ENCODE measurements at places on chromosomes 3 and 15.

GRCh38 chr15:95922431-95922830 is 408.1 kb upstream of the NR2F2 start:
- DNase-seq: no peak

DNA sequence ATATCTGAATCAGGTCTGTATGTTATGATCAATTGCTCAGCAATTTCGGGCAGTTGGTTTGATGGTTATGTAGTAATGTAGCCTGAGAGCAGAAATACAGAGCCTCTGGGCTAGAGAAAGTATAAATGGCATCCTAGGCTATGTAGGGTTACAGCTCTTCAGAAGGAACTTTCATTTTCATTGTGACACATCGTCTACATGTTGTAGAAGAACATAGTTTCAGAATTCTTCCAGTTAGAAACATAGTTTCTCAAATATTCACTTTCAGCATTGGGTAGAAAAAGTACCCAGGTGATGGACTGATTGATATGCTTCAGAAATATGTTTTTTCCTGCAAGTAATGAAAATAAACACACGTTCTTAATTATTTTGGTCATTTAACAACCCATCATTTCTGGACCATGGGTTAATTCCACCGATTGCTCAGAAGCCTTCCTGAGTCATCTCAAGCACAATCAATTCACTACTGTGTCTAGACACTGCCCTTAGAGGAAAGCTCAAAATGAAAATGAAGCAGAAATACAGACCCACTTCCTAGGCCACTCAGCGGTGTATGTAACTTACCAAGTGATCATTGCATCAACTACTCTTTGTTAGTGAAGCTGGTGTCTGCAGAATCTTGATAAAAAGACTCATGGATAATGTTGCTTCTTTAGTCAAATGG is 88.8 kb upstream of the TSEN2 start:
- no peak for DNase-seq

GRCh38 chr3:48662753-48663488 is at the start of gene CELSR3:
Gene CELSR3 (minus strand): TSS chr3:48662886. CDS start chr3:48662634, 252 bp downstream.
- no peak for DNase-seq

DNA sequence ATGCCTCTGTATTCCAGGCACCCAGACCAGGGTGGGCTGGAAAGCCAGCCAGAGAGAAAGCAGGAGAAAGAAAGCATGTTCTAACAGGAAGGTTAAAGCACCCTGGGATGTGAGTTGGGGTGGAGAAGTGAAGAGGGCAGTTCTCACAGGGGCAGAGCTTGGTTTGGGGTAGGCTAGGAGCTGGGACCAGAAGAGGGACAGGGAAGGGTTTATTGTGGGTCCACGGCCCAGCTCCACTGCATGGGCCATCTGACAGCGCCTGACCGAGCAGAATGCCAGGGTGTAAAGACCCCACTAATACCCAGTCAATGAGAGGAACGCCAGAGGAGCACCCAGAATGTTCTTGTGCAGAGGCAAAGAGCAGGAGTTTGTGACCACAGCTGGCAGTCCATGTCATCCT is 27.1 kb upstream of the MAGEF1 start:
- DNase-seq: peak; percentile 71

DNA sequence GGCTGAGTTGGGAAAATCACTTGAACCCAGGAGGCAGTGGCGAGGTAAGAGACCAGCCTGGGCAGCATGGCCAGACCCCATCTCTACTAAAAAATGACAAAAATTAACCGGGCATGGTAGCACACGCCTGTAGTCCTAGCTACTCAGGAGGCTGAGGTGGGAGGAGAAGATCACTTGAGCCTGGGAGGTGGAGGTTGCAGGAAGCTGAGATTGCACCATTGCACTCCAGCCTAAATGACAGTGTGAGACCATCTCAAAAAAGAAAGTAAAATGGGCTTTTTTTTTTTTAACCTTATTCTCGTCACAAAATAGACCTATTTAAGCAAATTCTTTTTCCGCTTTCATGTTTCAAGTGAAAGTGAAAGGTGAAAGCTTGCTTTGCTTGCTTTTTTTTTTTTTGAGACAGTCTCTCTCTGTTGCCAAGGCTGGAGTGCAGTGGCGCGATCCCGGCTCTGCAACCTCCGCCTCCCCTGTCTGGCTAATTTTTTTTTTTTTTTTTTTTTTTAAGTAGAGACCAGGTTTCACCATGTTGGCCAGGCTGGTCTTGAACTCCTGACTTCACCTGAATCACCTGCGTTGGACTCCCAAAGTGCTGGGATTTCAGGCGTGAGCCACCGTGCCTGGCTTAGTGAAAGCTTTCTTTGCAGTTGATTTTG is 3.6 kb downstream of the PDIA3 start:
- DNase-seq: no peak

- no peak for DNase-seq
Observed at GRCh38 chr3:195197765-195198425, 73.1 kb downstream of the XXYLT1 start.

Measured in mesenteric fat pad (tissue), 1 donor.